ENCODE measurements at places on chromosomes 1 and 21. TPM values are rescaled to one million over a fixed set of nuclear protein-coding genes. Genes with fewer than 3 reads are reported as not detected.

Gene DNM3
- polyA plus RNA-seq, result 37.1 TPM

Gene UTP25
- 6.1 TPM for polyA plus RNA-seq

Gene MAP1LC3C
- 0.50 TPM for polyA plus RNA-seq

Gene NID1
- polyA plus RNA-seq, result 0.10 TPM

Measured in neural cell (in vitro differentiated cells).